Pancreas (tissue), 10 donors: ENCODE measurements at places on chromosomes 5 and 9. TPM values are rescaled to one million over a fixed set of nuclear protein-coding genes. Genes with fewer than 3 reads are reported as not detected.

Gene TEX48
- total RNA-seq = not detected

Gene IFNA14
- total RNA-seq = not detected

Gene S1PR3
- total RNA-seq = 1.4 TPM

Gene IDNK
- 3.7 TPM for total RNA-seq

- no peaks in the 10 kb centered on the region for H3K4me1 ChIP-seq
- H3K36me3 ChIP-seq = no peaks in the 10 kb centered on the region
- no peak overlapping the region for H3K4me3 ChIP-seq
- no peaks in the 10 kb centered on the region for H3K27me3 ChIP-seq
- DNase-seq = no peak
Observed at GRCh38 chr9:16803648-16804047, 66.8 kb downstream of the BNC2 start.

DNA sequence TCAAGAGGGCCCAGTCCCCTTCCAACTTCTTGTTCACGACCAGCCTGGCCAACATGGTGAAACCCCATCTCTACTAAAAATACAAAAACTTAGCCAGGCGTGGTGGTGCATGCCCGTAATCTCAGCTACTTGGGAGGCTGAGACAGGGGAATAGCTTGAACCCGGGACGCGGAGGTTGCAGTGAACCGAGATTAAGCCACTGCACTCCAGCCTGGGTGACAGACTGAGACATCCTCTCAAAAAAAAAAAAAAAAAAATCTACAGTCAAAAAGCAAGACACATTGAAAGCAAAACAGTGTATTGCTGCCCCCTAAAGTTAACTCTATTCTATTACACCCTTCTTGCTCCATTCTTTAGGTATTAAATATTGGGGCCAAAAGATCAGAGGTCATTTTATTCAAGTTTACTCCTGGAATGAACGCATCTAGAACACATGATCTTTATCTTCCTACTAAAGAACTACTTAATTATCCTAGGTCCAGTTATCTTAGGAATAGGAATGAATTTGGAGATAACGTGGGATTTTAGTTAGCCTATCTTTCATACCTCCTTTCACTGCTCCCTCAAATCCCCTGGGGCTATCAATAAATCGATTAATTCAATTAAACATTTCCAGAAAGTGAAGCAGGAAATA, 2.4 kb downstream of the ATG12 start:
- no peak overlapping the region for H3K4me3 ChIP-seq
- H3K27me3 ChIP-seq = no peaks in the 10 kb centered on the region
- DNase-seq = no peak
- H3K27ac ChIP-seq = no peak overlapping the region

- H3K4me3 ChIP-seq = no peak overlapping the region
- no peak for DNase-seq
- H3K4me1 ChIP-seq = no peaks in the 10 kb centered on the region
- H3K27me3 ChIP-seq = no peaks in the 10 kb centered on the region
Observed at GRCh38 chr5:118450554-118451332, 537.6 kb downstream of the DTWD2 start.

DNA sequence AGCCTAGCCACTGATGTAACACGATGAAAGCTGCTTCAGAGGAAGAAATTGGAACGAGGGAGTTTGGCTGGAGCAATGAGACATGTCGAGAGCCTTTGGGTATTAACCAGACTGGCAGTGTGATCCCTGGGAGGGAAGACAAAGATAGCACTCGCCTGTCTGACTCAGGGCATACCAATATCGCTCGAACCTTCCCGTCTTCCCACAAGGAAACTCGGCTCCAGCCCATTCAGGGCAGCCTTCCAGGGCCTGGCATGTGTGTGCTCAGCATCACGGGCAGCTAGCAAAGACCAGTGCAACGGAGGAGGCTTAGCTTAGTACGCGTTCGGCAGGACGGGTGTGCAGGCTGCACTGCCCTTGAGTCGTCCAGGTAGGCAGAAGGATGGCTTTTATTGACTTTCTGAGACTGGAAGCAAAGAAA, 356.9 kb upstream of the WWC1 start:
- no peaks in the 10 kb centered on the region for H3K36me3 ChIP-seq
- no peak overlapping the region for H3K27ac ChIP-seq
- no peak overlapping the region for H3K4me3 ChIP-seq

- no peak overlapping the region for H3K27ac ChIP-seq
- H3K36me3 ChIP-seq = no peaks in the 10 kb centered on the region
- H3K4me1 ChIP-seq = no peaks in the 10 kb centered on the region
- H3K4me3 ChIP-seq = no peak overlapping the region
- no peaks in the 10 kb centered on the region for H3K27me3 ChIP-seq
Observed at GRCh38 chr5:87729781-87730180, 317.1 kb upstream of the CCNH start.

DNA sequence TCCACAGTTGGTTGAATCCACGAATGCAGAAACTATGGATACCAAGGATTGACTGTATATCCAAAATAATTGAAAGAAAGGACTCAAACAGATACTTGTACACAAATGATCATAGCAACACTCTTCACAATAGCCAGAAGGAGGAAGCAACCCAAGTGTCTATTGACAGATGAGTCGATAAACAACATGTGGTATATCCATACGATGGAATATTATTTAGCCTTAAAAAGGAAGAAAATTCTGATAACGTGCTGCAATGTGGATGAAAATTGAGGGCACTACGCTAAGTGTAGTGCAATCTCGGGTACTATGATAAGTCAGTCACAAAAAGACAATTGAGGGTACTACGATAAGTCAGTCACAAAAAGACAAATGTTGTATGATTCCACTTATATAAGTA, 83.6 kb upstream of the CPEB4 start:
- H3K27me3 ChIP-seq = no peaks in the 10 kb centered on the region
- H3K4me1 ChIP-seq = no peaks in the 10 kb centered on the region
- no peak for DNase-seq
- no peak overlapping the region for H3K4me3 ChIP-seq

- no peak overlapping the region for H3K27ac ChIP-seq
- DNase-seq = no peak
- H3K4me1 ChIP-seq = no peaks in the 10 kb centered on the region
- H3K4me3 ChIP-seq = no peak overlapping the region
- no peaks in the 10 kb centered on the region for H3K27me3 ChIP-seq
Observed at GRCh38 chr5:147369742-147370374, 135.0 kb downstream of the STK32A start.
